Mesendoderm (in vitro differentiated cells): ENCODE measurements at places on chromosomes 2 and 18.

DNA sequence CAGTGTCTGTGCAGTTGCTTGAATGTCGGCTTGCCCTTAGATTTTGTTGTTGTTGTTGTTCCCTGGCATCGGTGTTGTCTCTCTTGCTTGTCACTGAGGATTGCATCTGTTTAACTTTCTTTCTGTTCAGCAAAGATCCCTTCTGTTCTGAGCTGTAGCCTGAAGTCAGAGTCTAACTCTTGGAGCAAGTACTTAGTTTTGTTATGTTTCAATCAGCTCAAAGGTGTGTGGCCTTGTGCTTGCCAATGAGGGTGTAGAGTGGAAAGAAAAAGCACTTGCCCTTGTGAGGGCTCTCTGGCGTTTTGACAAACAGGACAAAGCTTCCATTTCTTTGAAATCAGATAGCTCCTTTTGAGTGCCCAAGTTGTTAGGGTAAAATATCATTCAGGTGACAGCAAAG lies 757.1 kb upstream of the CDH7 start:
- no peak for DNase-seq

DNA sequence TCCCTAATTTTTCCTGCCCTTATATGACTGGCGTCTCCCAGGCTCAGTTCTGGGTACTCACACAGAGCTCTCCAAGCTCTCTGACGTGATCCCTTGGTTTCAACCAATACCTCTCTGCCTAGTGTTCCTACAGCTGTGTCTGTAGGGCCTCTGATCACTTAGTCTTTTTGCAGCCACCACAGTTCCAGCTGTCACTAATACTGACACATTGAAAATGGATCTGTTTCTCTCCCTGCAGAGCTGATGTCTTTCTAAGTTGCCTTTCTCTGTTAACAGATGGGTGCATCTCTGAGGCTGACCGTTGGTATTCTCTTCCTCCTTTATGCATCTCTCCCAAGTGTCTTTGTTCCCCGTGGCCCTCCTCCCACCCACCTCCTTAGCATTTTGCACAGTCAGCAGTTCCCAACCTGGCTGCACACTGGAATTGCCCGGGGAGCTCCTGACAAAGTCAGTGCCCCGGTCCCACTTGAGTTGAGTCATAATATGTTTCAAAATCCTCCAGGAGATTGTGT lies 62.5 kb downstream of the CERS6 start:
- DNase-seq: peak; percentile 60

GRCh38 chr2:119511989-119512388 lies 12.3 kb downstream of the SCTR start:
- no peak for DNase-seq

GRCh38 chr2:237072067-237072931 lies 13.4 kb upstream of the COPS8 start:
- peak; percentile 70 for DNase-seq

GRCh38 chr2:193549661-193550060 lies 1354.9 kb upstream of the TMEFF2 start:
- DNase-seq: no peak

GRCh38 chr18:43161528-43161927 lies 46.0 kb upstream of the RIT2 start:
- DNase-seq: no peak

DNA sequence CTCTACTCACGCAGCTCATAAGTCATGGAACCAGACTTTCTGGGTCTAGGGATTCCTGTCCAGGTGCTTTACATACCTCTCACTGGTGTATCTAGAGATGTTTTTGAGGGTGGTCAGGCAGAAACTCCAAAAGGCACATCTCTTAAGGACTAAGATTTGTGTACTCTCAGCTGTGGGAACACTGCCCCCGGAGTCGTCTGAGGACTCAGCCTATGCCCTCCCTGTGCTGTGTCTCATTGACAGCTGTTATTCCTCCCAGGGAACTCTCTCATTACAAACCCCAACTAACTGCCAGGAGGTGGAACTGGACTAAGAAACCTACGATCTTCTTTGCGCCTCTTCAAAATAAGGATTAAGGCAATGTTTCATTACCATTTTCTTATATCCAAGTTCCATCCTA lies 293.9 kb upstream of the DLGAP1 start:
- no peak for DNase-seq

GRCh38 chr2:67669168-67669567 lies 272.0 kb downstream of the ETAA1 start:
- DNase-seq: no peak

- DNase-seq: no peak
Measured at GRCh38 chr2:223005496-223005895, 46.5 kb upstream of the KCNE4 start.

DNA sequence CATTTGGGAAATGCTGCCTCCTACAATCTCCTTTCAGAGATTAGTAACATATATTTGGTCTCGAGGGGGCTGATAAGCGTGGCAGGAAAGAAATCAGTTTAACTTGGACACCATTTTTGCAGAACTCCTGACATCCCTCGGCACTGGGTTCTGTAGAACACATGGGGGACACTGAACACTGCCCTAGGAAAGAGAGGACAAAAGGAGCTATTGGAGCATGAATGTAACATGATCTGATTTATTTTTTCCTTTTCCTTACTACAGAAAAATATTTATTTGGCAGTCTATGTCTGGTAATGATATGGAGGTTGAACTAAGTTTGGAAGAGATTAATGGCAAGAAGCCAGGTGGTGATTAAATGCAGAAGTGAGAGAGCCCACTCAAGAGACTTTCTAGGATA lies 153.8 kb downstream of the AFF3 start:
- no peak for DNase-seq

DNA sequence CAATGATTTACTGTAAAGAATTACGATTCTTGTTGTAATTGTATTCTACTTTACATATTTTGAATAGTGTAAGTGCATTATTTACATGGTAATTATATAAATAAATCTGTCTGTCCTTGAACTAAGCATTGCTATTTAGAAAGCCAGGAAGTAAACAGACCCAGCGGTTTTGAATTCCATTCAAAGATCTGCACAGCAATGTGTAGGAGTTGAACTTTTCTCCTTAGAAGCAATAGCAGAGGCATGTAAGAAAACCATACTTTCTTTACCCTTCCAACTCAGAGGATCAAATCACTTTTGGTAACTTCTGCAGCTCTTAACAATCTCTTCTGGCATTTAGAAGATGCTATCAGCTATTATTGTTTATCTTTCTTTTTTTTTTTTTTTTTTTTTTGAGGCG lies 109.2 kb upstream of the VRK2 start:
- DNase-seq: no peak

DNA sequence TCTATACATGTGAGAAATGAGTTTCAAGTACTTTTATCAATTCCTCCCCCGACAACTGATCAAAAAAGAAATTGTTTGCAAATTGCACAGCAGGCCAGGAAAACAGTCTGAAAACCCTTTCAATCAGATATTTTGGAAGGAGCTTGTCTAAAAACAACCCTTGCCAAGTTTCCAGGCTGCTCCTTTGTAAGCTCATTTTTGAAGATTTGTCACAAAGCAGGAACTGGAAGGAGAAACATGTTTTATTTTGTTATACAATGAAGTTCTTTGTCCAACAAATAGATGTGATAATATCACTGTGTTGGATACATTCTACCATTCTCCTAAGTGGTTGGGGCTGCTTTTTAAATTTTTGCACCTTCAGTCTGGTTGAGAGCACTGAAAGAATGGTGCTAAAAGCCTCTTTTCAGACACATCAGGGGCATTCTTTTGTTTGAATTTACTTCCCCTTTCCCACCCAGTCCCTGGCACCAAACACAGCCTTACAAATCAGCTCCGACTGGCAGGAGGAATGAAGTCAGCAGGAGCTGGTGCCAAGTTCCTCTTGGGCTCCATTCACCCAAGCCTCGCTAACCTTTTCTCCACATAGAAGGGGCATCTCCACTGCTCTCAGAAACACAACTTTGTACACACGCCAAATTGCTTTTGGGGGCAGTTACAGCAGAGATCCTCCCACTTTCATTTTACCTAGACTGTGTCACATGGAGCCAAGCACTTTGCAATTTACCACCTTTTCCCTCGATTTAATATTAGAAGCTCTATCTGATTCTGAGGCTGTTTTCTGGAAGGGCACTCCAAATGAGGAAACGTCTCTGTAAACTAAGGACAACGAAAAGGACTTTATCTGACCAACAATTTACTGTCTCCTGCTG lies 88.0 kb downstream of the C1D start:
- DNase-seq: no peak

DNA sequence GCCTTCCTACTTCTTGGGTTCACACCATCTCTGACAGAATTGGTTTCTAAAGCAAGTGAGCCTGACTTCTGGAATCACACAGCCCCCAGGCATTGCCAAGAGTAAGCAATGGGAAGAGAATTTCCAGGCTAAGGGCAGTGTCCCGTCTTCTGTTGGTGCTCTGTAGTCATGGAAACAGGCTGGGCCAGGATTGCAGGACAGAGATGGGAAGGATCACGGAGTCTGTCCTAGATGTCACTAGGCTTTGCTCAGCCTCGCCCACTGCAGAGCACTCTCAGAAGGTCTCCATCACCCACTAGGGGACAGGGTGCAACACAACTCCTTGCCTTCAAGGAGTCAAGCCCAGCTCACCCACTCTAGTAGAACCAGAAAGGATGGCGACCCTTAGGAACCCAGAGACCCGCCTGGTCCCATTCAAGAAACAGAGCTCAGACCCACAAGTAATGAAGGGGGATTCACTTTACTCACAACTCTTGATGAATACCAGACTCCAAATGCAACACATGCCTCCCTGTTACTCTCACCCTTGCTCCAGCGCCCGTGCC lies 48.6 kb upstream of the TEX51 start:
- DNase-seq: peak; percentile 75

- DNase-seq: peak; percentile 26
Measured at GRCh38 chr2:235827585-235827992, 333.7 kb downstream of the AGAP1 start.

DNA sequence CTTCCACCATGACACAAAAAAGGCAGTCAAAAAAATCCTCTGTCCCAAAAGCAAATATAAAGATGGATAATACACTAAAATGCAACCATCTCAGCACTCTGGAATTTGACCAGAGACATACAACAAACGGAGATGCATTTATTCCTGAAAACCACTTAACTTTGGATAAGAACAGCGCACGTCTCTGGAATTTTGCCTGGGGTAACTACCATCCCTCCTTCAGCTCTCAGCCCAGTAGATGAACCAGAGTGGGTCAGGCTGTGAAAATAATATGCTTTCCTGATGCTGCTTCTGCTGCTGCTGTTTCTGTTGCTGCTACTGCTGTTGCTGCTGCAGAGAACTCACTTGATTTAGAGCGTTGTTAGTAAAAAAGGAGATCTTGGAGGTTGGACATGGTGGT lies 133.8 kb upstream of the ACVR2A start:
- no peak for DNase-seq

GRCh38 chr2:138294451-138294850 lies 207.1 kb upstream of the SPOPL start:
- DNase-seq: no peak

- peak; percentile 26 for DNase-seq
Measured at GRCh38 chr2:237053066-237053465, 32.6 kb upstream of the COPS8 start.
